Kidney epithelial cell (primary cell): ENCODE measurements at places on chromosomes 7 and 10.

- no peak for DNase-seq
Measured at GRCh38 chr7:143252006-143252405, 11.2 kb upstream of the GSTK1 start.

DNA sequence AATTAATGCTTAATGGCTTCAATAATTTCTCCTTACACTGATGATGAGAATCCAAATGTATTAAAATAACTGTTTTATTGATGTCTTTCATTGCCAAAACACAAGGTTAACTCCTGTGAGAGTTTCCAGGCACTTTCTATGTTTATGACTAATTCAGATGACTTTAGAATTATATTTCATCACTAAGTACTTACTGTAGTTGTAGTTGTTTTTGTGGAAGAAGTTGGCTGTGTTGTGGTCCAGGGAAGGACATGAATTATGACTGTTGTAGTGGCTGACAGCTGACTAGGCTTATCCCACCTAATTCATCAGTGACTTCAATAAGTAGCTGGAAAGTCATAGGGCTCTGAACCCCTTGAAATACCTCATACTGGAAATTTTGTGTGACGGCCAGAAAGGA, 254.8 kb downstream of the HGF start:
- no peak for DNase-seq

GRCh38 chr10:119403921-119404320, 138.6 kb downstream of the RGS10 start:
- no peak for DNase-seq

DNA sequence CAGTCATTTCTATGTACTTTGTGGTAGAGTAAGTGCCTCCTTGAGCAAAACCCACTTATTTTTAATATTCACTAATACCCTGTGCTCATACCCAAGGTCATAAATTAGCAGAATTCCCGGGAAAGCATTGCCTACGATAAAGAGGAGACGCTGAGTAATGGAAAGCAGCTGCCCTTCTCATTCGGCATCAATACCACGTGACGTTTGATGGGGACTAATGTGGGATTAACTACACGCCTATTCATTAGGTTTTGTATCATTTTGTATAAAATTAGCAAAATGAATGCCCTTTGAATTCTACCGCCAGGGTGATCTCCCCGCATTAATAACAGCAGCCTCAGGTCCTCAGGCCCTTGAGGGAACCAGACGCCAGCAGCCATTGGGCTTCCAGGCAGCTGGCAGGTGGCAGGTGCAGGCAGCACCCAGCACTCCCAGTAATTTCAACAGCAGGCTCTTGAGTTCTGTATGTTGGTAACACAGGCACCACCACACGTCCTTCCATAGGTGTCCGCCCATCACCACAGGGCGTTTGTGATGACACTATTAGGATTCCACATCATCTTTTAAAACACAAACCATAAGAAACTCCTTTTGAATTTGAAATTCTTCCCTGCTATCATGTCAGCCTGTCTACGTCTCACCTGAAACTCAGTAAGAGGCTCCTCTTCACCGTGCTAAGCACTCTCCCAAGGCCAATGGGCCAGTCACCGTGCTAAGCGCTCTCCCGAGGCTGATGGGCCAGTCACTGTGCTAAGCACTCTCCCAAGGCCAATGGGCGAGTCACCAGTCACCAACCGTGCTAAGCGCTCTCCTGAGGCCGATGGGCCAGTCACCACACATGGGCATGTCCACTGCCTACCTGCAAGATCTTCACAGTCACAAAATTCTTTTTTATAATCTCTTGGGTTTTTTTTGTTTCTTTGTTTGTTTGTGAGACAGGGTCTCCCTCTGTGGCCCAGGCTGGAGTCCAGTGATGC, 509.4 kb downstream of the PTPRN2 start:
- no peak for DNase-seq

DNA sequence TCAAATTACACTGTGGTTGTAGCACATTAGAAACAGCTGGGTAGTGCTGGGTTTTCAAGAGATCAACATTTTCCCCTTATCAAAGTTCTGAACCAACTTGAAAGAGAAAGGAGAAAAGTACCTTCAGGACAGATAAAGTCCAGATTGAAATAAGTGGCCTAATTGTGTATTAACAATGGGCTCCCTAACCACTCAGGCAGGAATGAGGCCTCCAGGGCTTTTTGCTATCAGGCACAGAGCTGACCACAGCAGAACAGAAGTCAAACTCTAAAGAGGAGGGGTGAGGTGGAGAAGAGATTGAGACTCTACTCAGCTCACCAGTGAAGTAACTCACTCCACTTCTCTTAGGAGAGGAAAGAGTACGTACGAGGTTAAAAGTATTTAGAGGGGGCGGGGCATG, 394.1 kb upstream of the PHF14 start:
- no peak for DNase-seq

DNA sequence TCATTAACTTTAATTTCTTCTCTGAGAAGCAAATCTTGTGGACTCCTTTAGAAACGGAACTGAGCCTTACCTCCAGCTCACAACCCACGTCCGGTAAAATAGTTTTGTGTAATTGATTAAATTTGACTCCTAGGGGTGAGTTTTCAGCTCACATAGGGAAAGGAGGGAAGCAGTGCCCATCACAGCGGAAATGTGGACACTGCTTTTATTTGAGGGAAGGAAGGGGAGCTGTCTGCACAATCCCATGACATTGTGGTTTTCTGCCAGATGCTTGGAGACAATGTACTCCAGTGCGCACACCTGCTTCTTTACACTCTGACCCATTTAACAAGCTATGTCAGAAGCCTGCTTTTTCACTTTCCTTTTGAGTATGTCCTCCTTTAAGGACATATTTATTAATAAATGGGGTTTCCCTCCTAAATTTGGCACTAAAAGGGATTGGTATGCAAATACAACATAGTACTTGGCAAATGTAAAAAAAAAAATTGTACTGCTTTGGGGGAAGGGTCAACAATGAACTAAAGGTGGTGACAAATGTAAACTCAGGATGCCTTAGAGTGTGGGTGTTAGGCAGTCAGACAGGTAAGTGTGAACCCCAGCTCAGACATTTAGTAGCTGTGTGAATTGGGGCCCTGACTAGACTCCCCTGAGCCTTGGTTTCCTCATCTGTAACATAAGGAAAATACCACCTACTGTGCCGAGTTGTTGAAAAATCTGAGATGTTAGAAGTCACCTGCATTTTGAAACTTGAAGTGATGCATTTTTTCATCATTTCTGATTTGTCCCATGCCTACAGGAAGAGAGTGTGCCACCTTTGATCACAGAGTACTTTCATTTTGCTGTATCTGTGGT, 90.2 kb upstream of the KLF6 start:
- no peak for DNase-seq

DNA sequence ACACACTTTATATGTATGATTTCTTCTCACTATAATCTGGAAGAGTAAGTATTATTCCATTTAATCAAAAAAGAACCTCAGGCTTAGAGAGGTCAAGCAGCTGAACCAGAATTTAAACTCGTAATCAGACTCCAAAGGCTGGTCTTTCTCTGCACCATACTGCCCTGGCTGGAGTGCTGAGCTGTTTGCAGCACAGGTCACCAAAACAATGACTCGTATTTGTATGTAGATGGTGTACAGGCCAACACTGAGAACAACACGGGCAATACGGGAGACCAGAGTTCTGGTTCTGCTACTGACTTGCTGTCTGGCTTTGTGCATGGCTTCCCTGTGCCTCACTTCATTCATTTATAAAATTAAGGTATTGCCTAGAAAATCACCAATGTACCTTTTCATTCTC, 57.9 kb downstream of the CDCA7L start:
- no peak for DNase-seq

GRCh38 chr10:76492678-76493472, 1061.5 kb downstream of the LRMDA start:
- DNase-seq, result no peak

- no peak for DNase-seq
Measured at GRCh38 chr7:156031679-156032478, 219.6 kb upstream of the SHH start.

DNA sequence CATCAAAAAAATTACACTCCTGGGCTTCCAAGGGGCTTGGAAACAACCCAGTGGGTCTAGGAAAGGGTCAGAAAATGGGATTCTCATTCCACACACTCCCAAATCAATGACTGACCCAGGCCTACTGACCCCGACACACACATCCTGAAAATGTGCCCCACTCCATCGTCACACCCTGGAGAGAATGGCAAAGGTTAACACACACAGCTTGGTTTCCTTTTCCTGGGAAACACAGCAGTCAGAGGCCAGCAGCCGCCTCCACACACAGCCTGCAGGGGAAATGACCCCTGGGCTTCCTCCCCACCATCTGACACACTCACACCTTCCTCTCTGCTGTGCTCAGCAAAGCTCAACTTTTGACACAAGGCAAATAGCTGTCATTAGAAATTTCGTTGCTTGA, 42.9 kb downstream of the SH3PXD2A start:
- no peak for DNase-seq

- DNase-seq, result no peak
Measured at GRCh38 chr7:112302566-112302965, 96.1 kb downstream of the ZNF277 start.

DNA sequence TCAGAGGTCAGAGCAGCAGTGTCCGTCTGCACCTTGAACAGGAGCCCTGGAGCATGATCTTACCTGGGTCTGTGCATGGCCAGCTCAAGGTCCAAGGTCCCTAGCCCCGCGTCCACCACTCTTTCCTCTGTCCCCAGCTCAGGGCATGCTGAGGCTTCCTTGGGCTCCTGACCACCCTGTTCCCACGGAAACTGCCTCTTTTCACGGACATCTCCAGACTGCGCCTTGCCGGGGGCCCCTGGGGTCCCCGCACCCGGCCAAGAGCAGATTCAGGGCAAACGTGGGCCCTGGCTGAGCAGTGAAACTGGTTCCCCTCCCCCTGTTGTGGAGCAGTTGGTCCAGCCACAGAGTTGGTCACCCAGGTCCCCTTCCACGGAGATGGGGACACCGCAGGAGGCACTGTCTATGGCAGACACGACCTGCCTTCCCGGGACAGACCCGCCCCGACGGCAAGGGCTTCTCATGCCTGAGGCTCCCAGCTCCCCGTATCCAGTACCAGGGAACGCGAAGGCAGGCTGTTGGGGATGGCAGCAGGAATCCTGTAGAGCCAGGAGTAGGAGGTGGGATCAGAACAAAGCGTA, 217.4 kb upstream of the PPP2R2D start:
- DNase-seq, result no peak

GRCh38 chr7:137335814-137336213, 7.7 kb downstream of the PTN start:
- peak; percentile 16 for DNase-seq

DNA sequence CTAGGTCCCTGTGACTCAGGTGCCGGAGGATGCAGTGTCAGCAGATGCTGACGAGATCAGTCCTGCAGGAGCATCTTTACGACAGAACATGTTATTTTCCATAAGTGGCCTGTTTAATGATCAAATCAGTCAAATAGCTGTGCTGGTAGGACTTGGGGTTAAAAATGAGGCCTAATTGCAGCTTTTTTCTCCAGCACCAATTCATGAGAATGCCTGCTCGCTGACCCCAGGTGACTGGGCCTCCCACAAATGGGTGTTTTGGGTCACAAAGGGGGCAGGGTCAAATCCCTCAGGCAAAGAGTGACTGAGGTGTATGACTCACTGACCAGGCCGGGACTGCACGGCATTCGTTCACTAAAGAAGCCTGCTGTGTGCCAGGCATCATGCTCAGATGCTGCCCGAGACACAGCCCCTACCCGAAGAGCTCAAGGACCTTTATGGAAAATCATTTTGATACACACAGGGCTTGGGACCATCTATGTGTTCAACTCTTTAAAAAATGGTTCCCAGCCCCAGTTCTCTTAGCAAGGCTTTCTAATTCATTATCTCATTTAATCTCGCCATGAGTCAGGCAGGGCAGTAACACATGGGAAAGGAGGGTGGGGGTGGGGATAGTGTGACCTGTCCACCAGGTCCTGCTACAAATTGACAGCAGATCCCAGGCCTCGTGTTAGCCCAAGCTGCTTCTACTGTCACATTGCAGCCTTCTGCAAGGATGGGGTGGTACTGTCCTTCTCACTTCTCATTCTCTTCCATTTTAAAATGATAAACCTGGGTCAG, 21.1 kb downstream of the ZNF775 start:
- peak; percentile 61 for DNase-seq

DNA sequence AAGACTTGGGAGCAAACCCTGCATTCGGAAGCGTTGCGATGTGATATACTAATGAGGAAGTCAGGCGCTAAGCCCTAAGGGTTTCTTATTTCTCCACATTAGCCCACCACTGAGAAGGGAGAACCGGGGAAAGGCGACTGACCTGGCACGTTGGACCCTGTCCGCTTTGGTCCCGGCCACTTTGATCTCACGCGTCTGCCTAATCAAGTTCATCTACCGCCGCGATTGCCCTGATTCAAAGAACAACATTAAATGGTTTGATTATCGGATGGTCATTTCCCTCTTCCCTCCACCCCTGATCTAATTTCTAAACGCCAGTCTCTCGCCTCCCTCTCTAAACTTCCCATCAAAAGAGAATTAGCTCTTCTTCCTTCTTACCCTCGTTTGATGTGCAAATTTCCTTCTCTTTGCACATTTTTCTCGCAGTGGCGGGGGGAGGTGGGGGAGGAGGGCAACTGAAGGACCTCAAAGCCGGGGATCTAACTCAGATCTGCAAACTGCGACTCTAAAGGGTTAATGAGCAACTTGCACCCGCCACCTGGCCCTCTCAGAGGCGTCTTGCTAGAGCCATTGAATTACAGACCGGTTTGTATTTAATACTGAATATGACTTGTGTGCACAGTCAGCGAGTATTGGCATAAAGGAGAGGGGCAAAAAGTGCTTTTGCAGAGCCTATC, 687 bp upstream of the DKK1 start:
- DNase-seq, result no peak

- no peak for DNase-seq
Measured at GRCh38 chr7:137094-137891, 55.1 kb upstream of the FAM20C start.

- peak; percentile 76 for DNase-seq
Measured at GRCh38 chr10:119401671-119402395, 140.7 kb downstream of the RGS10 start.

GRCh38 chr10:3682745-3683144, 102.3 kb downstream of the KLF6 start:
- DNase-seq, result no peak

DNA sequence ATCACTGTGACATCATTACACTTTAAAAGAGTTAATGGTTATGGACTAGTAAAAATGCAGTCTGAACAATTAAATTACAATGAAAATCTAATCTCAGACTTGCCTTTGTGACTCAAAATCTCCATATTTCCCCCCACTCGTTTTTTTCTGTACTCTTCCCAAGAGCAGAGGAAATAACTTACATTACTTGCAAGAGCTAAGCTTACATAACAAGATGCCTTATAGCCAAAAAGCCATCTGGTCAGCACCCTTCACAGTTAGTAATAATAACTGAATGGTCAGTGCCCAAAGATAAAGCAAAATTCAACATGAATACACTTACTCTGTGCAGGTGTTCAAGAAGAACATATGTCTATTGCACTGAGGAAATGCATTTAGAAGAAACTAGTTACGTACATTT, 1381.5 kb upstream of the CELF2 start:
- no peak for DNase-seq

DNA sequence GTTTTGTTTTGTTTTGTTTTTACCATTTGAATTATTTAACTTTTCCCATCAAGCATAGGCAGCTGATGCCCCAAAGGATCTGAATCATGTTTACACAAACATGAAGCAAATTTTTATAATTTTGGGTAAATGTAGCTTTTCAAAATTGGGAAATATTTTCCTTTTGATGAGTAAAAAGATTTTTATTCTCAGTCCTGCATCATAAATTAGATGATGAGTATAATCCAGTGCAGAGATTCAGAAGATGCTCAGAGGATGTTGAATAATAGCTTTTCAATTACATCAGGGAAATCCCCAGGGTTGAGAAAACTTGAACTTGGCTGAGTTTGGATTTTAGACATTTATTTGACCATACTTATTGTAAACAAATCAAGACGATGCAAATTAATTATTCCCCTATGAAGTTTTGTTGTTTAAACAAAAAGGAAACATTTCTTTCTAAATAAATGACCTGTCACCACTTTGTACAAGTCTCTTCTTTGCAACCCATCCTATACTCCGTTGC, 121.7 kb downstream of the FAM204A start:
- DNase-seq, result no peak
